ENCODE measurements at places on chromosomes 6 and 20. TPM values are rescaled to one million over a fixed set of nuclear protein-coding genes. Genes with fewer than 3 reads are reported as not detected.

CLDN20 gene
- not detected for total RNA-seq

MAFB gene
- total RNA-seq = 0.99 TPM

COL9A3 gene
- total RNA-seq = 0.26 TPM

PRPF6 gene
- total RNA-seq = 82.0 TPM
